ENCODE measurements at places on chromosomes 4 and X. TPM values are rescaled to one million over a fixed set of nuclear protein-coding genes. Genes with fewer than 3 reads are reported as not detected.

The HEPH gene
- total RNA-seq, result 64.5 TPM

The REPS2 gene
- total RNA-seq, result 0.59 TPM

The CNGA1 gene
- not detected for total RNA-seq

The NDP gene
- 0.59 TPM for total RNA-seq

The PPP1R2C gene
- total RNA-seq, result not detected

The ARMCX4 gene
- total RNA-seq, result 5.0 TPM

The GYG2 gene
- total RNA-seq, result 6.2 TPM

The EVC2 gene
- 19.2 TPM for total RNA-seq

The SOWAHD gene
- 0.72 TPM for total RNA-seq

The TREX2 gene
- 3.3 TPM for total RNA-seq

The SHOX gene
- 13.4 TPM for total RNA-seq

The CENPVL1 gene
- not detected for total RNA-seq

The ASMT gene
- 0.36 TPM for total RNA-seq

The CLDN34 gene
- total RNA-seq, result under 0.01 TPM

The RGN gene
- total RNA-seq, result 4.4 TPM

The HSPA4L gene
- total RNA-seq, result 4.7 TPM

The NUDT11 gene
- 17.4 TPM for total RNA-seq

The CPZ gene
- 44.5 TPM for total RNA-seq

The ZNF711 gene
- total RNA-seq, result 1.5 TPM
